GM12878 (cell line): ENCODE measurements at places on chromosomes 1 and 21.

DNA sequence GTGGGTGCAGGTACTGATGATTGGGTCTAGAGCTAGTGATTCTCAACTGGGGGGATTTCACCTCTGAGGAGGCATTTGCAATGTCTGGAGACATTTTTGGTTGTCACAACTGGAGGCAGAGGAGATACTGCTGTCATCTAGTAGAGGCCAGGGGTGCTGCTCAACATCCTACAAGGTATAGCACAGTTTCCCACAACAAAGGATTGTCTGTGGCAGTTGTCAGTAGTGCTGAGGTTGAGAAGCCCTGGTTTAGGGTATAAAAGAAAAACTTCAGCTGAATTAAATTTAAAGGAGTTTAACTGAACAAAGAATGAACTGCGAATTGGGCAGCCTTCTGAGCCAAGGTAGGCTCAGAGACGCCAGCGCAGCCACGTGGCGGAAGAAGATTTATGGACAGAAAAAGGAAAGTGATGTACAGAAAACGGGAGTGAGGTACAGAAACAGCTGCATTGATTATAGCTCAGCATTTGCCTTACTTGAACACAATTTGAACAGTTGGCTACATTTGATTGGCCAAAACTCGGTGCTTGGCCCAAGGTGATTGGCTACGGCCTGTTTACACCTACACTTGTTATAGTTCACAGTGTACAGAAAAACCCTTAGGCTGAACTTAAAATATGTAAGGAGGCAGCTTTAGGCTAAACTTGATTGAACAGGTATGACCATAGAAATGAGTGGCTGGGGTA, 40.4 kb downstream of the MPZL1 start:
- no peak for DNase-seq

DNA sequence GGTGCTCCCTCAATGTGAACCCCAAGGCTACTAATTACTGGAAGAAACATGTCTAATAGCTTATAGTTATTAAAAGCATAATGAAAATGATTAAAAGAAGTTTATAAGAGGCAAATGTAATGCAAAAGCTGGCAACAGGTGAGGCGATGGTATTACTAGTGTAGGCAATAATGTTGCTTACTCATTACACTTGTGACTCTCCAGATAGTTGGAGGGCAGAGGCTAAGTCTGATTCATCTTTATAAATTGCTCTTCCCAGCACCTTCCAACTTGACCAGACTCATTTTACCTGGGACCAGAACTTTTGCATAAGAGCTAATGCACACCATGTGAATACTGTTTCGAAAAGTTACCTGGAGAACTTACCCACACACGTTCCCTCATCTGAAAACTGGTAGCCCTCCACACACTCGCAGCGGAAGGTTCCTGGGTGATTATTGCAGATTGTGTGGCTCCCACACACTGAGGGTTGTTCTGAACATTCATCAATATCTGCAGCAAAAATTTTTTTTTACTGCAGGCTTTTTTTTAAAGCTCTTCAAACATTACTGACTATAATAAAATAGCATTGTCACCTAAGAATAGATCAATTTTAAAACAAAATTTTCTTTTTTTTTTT, 48.0 kb downstream of the NID1 start:
- no peak for DNase-seq

GRCh38 chr1:234325878-234326496, 47.3 kb upstream of the COA6 start:
- no peak for DNase-seq

DNA sequence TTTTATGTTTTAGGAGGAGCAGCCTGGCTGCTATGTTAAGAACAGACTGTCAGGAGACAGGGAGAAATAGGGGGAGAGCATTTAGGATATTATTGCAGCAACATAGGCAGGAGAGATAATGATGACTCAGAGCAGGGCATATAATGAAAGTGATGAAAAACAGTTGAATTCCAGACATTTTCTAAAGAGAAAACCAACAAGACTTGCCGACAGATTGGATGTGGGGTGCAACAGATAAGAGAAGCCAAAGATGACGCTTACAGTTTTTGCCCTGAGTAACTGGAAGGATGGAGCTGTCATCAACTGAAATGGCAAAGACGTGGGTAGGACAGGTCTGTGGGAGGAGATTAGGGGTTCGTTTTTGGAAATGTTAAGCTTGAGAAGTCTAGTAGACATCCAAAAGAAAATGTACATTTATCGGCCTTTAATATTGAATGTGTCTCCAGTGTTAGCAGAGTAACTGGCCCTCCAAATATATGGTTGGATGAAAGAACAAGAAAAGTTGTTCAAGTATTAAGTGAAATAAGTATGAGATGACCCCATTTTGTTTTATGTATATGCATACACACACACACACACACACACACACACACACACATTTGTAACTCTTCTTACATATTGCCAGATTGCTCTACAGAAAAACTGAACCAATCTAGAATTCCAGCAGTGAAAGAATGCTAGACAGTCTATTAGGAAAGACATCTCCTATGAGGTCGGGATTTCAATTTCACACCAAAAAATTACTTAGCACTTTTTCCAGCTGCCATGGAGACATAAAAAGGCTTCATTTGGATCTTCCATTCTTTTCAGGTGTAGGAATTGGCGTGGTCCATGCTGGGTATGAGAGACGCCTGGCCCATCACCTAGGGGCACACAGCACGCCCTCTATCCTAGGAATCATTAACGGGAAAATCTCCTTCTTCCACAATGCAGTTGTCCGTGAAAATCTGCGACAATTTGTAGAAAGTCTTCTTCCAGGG, 17.2 kb downstream of the DNAJC16 start:
- no peak for DNase-seq

GRCh38 chr21:42301371-42302075, 13.7 kb downstream of the TFF3 start:
- no peak for DNase-seq

DNA sequence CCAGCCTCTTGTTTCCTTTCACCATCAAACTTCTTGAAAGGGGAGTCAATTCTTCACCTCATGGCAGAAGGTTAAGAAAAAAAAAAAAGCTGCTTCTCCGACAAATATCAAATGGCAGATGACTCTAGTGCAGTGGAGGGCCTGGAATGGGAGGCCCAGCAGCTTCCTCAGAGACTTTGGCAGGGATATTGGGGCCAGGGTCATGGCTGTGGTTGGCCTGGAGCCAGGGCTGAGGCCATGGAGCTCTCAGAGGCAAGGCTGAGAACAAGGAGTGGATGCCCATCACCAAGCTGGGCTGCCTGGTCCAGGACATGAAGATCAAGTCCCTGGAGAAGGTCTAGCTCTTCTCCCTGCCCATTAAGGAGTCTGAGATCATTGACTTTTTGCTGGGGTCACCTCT, 18.7 kb downstream of the MTF1 start:
- no peak for DNase-seq

- no peak for DNase-seq
Observed at GRCh38 chr1:34668063-34668462, 86.8 kb upstream of the GJB5 start.

- DNase-seq, result no peak
Observed at GRCh38 chr1:94803517-94804441, 16.4 kb upstream of the SLC44A3 start.

GRCh38 chr21:45478115-45478801, 64.0 kb downstream of the SLC19A1 start:
- DNase-seq, result no peak
